ENCODE measurements at places on chromosomes 4 and X.

GRCh38 chr4:81638698-81639097, 167.0 kb upstream of the RASGEF1B start:
- DNase-seq, result no peak

DNA sequence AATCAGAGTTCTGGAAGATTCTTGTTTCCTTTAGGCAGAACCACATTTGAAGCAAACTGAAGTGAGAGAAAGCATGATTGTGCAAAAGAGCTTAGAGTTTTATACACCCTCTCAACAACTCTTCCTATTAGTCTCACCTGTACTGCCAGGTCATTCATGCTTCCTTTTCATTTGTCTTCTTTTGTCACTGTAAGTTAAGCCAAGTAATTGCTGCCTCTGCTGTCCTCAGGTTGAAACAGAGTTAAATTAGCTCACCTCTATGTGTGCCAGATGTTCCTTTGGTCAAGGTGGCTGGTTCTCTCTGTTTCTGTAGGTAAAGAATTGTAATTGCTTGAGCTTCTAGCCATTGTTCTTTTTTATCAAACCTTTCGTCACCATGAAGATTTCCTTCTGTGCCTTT, 41.1 kb upstream of the HPGD start:
- no peak for DNase-seq

DNA sequence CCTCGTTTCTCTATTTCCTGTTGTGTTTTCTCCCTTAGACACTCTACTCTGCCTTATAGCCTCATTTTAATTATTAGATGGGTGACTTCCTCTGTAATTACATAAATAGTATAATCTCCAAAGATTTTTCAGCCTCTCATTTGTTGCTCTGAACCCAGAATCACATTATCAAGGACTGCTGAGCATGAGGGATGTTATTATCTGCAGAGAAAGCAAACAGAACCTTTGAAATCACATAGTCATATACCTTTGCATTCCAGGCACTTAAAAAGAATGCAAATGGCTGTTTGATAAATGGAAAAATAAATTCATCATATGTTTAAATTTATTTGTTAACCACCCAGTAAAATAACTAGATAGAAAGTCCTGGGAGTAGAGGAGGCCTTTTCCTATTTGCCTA, 305.1 kb upstream of the PPP1R2C start:
- DNase-seq, result no peak

DNA sequence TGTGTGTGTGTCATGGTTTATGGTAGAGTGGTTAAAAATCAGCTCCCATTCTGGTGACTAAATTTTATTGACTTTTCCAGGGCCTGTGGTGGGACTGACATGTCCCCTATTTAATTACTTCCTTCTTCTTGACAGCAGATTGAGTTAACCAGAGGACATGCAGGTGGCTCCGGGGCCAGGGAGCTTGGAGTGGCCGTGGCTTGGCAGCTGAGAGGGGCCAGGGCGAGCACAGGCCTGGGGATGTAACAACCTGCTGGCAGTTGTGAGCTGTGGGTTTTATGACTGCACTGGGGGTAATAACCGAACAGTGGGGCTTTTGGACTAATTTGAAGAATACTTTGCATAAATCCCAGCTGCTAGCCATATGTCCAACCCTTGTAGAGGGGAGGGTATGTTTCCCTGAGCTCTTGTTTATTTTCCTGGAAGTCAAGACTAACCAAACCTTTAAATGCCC, 186.0 kb downstream of the MID1IP1 start:
- DNase-seq, result no peak

GRCh38 chr4:13597604-13598003, 29.9 kb downstream of the BOD1L1 start:
- no peak for DNase-seq

- no peak for DNase-seq
These were observed 88.4 kb upstream of the TLL1 start for GRCh38 chr4:165784672-165785071.

GRCh38 chrX:47619486-47620302, at the start of gene SYN1:
Gene SYN1, minus strand, starts transcription at chrX:47619857. Its CDS starts 129 bp downstream, at chrX:47619728.
- no peak for DNase-seq

- no peak for DNase-seq
These were observed 1628.2 kb upstream of the ADGRL3 start for GRCh38 chr4:59571805-59572430.

GRCh38 chr4:143586080-143586479, 72.6 kb downstream of the SMARCA5 start:
- no peak for DNase-seq

DNA sequence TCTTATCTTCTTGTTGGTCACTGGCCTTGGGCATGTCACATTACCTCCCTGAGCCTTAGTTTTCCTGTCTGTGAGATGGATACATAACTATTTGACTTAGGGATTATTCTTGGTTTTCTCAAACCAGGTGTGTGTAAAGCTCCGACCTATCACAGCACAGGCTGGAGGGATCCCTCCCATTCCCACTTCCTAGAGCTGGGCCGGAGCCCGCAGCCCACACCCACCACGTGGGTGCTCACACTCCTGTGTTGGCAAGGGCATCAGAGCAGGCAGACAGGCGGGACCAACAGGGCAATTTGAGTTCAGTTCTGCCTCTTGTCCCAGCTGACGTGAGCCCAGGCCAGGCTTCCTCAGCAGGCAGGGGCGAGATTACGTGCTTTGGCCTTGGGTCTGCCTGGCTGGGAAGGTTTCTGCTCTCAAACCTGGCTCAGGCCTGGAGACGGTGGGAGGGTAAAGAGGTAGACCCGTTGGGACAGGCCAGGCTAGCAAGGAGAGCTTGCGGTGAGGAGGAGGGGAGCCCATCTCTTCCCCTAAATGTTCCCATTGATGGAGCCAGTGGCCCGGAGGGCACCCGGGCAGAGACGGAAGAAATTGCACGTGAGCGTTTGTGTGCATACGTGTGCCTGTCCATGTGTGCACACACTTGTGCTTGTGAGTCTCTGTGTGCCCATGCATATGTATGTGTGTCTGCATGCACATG, 734 bp upstream of the SH3TC1 start:
- DNase-seq, result no peak

GRCh38 chrX:106931831-106932491, 11.8 kb downstream of the CLDN2 start:
- DNase-seq, result no peak

- DNase-seq, result no peak
These were observed 162.5 kb upstream of the MED14 start for GRCh38 chrX:40897718-40898270.

GRCh38 chr4:149595500-149595899, 220.1 kb downstream of the IQCM start:
- DNase-seq, result no peak

DNA sequence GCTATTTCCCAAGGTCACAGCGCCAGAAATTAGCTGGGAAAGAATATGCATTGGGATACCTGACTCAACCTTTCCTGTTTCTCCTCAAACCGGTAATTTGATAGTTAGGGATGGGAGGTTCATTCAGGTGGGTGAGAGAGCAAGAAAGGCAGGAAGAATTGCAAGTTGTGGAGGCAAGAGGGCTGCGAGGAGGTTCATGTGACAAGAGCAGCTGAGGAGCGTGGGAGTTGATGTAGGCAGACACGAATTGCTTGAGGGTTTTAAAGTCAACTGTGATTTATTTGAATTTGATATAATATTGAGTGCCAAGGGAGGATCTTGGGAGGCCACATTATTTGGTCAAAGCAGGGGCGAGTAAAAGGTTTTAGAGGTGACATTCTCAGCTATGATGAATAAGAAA, 329.0 kb downstream of the STIM2 start:
- no peak for DNase-seq

- no peak for DNase-seq
These were observed 146.6 kb downstream of the AMELX start for GRCh38 chrX:11439846-11440245.

DNA sequence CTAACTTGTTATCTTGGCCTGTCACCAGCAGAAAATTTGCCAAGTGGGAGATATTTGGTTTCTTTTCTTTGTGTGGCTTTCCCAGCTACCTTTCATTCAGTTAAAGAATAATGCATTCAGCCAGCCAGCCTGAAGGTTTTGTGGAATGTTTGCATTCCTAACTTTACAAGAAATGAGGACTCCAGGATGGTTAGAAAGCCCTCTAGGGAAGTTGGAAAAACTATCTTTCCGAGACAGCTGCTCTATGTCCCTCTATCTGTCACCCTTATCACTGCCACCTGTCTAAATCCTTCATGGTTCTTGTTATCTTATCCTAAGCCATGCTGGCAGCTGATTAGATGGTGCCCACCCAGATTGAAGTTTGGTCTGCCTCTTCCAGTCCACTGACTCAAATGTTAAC, 384.2 kb downstream of the SH3BGRL start:
- no peak for DNase-seq

DNA sequence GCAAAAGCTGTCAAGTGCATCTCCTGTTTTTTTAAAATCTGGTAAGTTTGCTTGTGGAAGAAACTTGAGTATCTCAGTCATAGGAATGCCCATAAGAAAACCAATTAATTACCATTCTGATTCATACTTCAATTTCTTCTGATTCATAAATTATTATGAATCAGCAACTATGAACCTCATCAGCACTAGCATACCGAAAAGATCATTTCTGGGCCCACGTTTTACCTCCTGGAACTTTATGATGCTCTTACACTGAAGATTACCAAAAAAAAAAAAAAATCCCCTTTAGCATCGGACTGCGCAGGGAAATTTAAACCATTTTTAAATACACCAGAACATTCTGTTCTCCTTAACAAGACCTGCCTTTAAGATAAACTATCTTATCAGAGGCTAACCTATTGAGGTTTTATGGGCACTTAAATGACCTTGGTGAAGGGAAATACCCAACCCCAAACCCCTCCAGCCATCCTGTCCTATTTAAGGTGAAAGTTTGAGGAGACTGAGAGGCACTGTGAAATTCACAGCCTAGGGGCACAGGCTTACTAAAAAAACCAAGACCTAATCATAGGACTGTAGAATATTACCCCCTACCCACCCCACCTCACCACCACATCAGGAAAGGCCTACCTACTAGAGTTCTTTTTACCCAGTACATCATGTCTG, 38.2 kb upstream of the ABCG2 start:
- no peak for DNase-seq

GRCh38 chrX:123920105-123920785, 41.3 kb upstream of the STAG2 start:
- DNase-seq, result no peak

DNA sequence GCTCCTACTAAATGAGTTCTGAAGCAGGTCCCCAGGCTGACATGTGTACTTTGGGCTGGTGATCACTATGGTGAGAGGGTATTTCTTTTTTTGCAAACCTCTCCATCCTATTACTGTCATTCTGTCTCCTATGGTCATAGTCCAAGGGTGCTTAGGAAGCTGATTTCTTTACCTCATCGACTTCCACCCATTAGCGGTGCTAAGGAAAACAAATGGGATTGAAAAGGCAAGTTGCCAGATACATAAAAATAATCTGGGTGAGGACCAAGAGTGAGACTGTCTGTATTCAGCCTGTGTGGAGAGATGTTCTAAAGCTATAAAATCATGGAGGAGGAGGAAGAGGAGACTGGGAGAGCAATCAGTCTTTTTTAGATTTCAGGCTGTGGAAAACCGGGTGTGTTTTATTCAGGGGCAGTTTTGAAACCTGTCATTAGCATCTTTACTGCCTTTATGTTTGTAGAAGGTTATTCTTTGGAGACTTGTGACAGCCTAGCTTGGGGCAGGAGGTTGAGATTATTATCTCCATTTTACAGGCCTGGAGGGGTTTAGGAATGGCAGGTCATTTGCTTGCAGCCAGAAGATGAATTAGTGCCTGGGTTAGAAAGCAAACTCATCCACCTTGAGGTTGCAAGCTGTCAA, 1.9 kb downstream of the TMEM164 start:
- DNase-seq, result no peak

GRCh38 chr4:28277931-28278330, 1417.3 kb downstream of the STIM2 start:
- no peak for DNase-seq

DNA sequence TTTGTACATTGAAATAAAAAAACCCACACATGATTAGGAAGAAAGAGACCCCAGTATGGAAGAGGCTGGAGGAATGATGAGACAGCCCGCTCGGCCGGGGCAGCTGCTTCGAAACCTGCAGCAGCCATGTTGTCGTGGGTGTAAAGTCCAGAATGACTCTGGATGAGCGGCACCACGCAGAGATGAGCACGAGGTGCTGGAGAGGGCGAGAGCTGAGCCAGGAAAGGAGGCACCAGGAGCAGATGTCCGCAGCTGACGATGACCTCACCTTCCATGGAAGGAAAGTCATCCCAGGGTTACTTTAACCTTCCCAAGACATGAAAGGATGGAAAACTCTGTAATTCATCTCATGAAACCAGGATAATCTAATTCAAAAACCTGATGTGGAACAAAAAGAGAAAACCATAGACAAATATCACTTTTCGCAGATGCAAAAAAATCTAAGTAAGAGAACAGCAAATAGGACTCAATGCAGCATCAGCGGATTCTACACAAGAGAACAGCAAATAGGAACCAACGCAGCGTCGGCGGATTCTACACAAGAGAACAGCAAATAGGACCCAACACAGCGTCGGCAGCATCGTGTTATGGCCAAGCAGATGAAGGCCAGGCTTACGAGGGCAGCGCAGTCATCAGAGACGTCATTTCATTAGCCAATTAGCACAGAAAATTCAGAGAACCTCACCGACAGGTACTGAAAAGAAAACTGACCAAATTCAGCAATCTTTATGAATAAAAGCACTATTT, 25.9 kb upstream of the SPON2 start:
- no peak for DNase-seq

DNA sequence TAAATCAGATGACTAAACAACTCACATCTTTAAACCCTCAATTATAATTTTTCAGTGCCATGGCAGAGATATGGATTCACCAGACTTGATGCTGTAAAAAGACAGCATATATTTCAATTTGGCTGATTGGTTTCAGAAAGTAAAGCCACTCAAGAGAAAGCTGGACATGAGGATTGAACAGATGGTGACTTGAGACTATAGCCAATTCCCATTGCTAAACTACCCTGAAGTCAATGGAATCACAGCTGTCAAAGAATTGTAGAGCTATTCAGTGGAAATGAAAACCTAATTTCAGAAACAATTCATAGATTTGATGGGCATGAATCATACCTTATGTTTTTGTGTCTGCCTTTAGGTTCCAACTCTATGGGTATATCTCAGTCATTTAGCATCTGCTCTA, 510.6 kb upstream of the BOD1L1 start:
- DNase-seq, result no peak

- no peak for DNase-seq
These were observed 29.6 kb upstream of the CHRNA9 start for GRCh38 chr4:40305328-40306170.

GRCh38 chr4:14267373-14268060, 640.0 kb upstream of the BOD1L1 start:
- DNase-seq, result no peak

DNA sequence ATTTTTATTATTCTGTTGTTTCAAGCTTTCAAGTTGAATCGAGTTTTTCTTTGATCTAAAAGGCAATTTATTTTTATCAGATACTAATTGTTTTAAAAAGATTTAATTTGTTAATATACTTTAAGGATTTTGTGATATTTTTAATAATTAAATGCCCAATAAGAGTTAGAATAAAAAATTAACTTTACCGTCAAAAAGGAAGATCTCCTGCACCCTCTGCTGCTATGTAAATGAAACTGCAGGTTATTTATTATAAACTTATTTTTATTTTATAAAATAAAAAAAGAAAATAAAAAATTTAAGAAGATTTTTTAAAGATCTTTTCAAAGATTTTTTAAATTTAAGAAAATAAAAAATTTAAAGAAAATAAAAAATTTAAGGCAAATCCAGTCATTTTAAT, 166.1 kb downstream of the CCSER1 start:
- DNase-seq, result no peak
